ENCODE measurements at places on chromosomes 5 and 9.

- DNase-seq: no peak
Measured at GRCh38 chr5:163478126-163478981, 17.9 kb downstream of the HMMR start.

DNA sequence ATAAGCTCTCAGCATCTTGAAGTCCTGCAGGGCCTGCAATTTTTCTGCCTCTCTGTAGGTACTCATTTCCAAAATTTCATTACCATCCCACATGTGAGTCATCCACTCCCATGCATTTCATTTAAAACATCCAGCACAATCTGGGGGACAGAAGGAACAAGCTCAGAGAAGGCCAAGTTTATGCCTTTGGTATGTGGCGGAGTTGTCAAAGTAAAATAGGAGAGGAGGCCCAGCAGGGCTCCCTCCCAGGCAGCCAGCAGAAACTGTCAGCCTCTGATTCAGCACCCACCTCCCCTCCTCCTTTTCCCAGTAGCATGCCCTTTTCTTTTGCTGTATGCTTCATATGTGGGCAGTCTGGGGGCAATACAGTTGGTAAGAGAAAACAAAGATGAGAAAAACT is 126.4 kb upstream of the ZNF366 start:
- DNase-seq: no peak

DNA sequence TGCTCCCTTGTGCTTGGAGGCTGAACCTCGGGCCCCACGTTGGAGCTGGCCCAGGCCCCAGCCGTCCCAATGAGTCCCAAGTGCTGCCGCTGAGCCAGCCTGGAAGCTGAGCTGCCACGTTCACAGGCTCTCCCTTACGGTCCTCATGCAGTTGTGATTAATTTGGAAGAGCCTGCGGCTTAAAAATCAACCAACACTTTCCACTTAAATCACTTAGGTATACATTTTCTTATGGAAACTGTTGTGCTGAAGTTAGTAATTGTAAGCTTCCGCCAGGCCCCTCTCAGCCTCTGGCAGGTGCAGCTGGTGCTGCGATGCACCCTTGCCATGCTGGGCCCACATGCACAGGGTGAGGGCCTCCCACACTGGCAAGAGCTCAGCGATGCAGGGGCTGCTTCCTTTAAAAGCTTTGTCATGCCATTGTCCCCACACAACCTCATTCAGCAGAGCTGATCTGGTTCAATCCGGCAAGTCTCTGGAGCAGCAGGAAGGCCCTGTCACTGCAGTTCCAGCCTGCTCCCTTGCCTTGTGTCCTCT is 61.0 kb downstream of the IPPK start:
- no peak for DNase-seq

- no peak for DNase-seq
Measured at GRCh38 chr5:159504106-159504856, 174.0 kb upstream of the IL12B start.

GRCh38 chr5:42940853-42941252 is 99.3 kb downstream of the ANXA2R start:
- no peak for DNase-seq

DNA sequence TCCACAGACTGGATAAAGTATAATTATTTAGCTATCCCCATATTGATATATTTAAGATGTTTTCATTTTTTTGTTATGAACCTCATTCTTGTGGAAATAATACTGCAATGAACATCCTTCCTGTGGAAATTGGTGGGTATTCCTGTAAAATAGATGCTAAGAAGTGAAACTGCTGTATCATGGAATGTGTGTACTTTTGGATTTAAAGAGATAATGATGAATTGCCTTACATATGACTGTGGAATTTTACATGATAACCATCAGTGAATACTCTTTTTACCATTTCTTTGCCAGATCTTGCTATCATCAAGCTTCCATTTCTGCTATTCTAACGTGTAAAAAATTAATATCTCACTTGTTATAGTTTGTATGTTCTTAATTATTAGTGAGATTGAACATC is 847.9 kb downstream of the EFNA5 start:
- no peak for DNase-seq

- no peak for DNase-seq
Measured at GRCh38 chr5:170263906-170264305, 31.1 kb downstream of the C5orf58 start.

- no peak for DNase-seq
Measured at GRCh38 chr9:2934241-2934650, 90.4 kb upstream of the PUM3 start.

DNA sequence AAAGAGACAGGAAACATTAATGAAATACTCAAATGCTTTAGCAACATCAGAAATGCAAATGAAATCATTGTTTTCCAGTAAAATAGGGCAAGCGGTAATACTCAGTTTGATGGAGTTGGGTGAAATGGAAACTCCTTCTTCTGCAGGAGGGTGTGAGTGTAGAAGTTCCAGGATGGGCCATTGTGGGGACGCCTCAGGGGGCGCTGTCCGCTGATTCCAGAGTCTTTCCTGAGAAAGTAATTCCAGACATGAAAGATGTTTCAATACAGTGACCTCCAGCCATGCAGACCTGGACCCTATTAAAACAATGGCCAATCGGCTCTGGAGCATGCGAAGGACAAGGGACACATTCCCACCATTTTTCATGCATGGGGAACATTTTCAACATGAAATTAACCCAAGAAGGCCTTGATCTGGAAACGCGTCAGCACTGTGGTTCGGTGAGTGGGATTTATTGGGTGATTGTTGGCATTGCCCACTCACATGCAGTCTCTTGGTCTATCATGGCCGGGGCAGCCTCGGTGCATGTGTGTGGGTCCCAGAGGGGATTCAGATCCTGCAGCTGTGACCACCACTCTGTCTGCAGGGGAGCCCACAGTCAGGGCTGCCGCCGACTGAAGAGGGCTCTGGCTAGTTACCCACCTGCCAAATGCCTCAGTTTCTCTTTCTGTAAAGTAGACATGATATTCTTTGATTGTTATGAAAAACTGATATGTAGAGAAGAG is 132.6 kb upstream of the IRX4 start:
- no peak for DNase-seq

DNA sequence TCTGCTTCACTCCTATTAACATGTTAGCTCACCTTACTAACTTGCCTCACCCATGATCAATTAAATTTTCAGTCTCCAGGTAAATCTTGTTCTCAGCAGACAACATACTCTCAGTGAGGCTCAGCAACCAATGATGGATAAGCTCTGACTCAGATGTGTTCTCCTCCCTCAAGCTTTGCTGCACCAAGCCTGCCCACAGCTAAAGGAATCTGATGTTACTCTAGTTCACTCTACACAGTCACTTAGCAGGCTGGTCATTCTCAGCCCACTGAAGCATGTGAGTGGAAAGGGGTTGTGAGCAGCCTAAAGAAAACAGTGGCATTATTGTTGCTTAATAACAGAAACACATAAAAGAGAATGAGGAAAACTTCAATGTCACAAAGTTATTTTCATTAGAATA is 37.3 kb upstream of the CTNND2 start:
- DNase-seq: no peak

- no peak for DNase-seq
Measured at GRCh38 chr5:14256756-14257393, 113.7 kb downstream of the TRIO start.

GRCh38 chr5:95063492-95063891 is 221.4 kb downstream of the MCTP1 start:
- no peak for DNase-seq

DNA sequence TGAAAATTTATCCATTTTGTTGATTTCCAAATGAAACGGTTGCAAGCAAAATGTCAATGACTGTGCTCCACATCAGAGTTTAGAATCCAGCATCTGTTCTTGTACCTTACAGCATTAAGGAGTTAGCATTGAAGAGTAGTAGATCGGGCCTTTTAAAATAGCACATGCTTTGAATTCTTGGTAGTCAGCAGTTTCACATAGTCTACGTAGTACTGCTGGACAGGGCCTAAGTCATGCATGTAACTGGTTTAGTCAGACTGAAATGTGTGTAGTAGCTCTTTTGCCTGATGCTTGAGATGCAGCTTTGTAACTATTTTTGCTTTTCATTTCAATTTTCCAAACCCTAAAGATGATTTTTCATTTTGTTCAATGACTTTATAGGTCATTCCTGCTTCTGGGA is 19.8 kb downstream of the LECT2 start:
- no peak for DNase-seq

DNA sequence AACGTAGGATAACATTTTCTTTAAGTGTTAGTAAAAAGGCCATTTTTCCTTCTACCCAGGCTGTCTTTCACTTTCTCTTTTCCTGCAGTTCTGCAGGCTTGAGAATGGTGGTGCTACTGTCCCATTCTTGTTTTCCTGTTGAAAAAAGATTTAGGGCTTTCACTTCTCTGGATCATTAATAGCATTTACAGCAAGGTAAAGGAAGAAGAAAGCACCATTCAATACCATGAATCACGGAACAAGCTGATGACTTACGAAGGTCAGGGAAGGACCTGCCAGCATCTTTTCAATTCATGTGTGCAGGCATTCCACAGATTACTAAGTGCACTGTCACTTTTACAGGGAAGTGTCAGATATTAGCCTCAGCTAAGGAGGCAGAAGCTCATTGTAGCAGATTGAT is 292.8 kb downstream of the YTHDC2 start:
- peak; percentile 19 for DNase-seq

- DNase-seq: no peak
Measured at GRCh38 chr9:133693703-133694529, 44.2 kb downstream of the SARDH start.

DNA sequence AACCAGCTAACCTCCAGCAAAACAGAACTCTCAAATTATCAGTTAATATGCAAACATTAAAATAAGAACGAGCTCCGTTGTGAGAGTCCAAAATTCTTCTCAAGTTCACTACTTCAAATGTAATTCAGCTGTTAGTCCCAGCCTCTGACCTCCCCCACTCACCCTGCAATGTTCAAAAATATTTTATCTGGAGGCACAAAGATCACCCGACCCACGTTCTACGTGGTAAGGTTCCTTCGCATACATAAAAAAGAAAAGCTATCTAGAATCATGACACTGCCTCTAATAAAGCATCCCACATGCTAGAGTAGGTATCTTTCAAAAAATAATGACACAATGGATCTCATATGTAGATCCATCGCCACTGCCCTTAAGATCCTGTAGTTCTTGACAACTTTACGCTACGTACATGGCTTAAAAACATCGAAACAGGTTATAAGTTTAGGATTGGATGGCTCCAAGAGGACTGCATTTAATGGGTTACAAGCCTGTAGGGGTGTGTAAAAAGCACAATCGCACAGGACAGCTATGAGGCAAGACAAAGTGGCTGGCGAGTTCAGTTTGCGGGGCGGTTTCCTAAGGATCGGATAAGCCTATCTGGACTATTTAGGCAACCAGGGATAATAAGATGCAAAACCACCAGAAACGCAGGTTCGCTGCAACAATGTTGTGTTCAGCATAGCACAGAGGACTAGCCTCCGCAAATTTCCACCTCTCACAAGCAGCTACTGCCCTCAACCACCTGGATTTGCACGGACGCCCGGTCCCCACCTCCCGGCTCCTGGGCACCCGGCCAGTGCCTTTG is 969 bp downstream of the CLK4 start:
- peak; percentile 41 for DNase-seq

GRCh38 chr5:146894753-146895521 is 16.4 kb upstream of the PPP2R2B start:
- no peak for DNase-seq

DNA sequence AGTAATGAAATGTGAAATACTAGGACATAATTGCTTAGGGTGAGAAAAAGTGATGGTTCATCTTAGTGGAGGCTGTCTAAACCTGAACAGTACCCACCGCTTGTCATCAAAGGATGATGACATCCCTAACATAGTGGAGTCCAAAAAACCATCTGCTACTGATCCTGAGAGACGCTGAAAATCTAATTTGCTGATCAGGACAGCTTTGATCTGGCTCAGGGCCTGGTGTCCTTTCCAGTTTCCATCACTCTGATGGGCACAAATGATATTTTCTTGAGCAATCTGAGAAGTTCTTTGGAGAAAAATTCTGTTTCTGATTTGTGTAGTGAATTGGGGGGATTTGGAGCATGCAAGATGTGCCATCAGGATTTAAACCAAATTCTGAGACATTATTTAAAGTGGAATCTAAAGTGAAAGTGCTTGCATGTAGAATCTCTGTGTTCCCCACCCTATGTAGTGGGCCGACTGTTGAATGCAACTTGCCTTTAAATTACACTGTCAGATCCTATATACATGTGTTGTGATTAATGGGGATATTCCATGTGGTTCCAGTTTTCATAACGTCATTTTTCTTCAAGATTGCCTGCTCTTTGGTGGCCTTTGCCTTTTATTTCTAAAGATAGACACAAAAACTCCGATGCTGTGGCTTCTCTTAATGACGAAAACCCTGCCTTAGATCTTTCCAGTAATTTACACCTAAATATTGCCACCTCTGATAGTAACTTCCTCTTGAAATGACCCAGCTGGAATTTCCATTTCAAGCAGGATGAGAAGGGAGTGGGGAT is 213.2 kb downstream of the PCSK5 start:
- no peak for DNase-seq

DNA sequence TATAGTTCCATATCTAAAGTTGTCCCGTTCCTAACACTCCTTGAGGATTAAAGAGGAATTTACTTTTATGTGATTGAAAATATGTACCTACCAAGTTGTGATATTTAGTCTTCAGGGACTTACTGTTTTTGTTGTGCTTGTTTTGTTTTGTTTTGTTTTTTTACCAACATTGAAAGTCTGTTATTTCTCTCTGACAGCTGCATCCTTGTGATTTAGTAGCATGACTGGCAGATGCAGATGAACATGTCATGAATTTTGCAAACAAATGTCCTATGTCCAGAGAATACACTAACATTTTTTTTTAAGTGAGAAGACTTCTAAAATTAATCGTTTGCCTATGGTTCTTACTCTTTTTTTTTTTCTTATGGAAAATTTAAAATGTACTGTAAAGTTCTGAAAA is 85.4 kb downstream of the MAN2A1 start:
- no peak for DNase-seq

DNA sequence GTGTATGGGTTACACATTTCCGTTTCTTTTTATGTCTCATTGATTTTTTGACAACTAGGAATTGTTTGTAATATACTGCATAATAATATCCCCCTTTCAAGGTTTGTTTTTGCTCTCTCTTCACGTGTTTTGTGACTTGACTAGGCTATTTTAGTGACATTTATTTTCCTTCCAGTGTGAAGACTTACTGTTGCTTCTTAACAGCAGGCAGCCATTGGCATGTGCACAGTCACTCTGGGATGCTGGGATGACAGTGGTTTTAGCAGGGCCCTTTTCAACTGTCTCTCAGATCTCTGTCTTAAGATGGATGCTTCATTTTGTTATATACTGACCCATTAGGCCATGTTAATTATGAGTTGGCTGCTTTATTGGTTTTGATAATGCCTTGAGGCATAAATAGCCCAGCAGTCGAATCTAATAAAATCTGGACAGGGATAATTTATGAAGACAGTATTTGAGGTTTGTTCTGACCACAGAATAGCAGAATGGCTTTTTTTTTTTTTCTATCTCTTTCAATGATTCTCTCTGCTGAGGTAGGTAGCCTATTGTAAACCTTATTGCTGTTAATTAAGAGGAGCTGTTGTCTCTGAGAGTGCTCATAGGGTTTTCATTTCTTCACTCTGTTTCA is 536.0 kb downstream of the GABRG2 start:
- DNase-seq: no peak

GRCh38 chr5:150487199-150488061 is 20.5 kb upstream of the NDST1 start:
- peak; percentile 77 for DNase-seq

GRCh38 chr5:175257128-175257846 is 186.7 kb downstream of the DRD1 start:
- DNase-seq: no peak

All from Kasumi-1 (cell line).